SJSA1 (cell line): ENCODE measurements at places on chromosomes 1 and 21.

DNA sequence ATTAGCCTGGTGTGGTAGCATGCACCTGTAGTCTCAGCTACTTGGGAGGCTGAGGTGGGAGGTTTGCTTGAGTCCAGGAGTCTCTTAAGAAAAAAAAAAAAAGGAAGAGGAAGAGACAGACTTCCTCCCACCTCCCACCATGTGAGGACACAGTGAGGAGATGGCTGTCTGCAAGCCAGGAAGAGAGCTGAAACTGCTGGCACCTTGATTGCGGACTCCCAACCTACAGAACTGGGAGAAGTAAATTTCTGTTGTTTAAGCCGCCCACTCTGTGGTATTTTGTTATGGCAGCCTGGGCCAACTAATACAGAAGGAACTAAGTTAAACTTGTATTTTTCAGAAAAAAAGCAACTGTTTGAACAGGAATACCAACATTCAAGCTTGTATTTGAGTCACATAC is 21.7 kb downstream of the DOP1B start:
- DNase-seq: no peak

- no peak for DNase-seq
These were observed 111.8 kb downstream of the POU2F1 start for GRCh38 chr1:167332503-167332902.

GRCh38 chr21:42379426-42380215 is 13.3 kb upstream of the TFF1 start:
- DNase-seq: no peak

GRCh38 chr1:47507881-47508701 is 70.2 kb downstream of the FOXD2 start:
- no peak for DNase-seq

DNA sequence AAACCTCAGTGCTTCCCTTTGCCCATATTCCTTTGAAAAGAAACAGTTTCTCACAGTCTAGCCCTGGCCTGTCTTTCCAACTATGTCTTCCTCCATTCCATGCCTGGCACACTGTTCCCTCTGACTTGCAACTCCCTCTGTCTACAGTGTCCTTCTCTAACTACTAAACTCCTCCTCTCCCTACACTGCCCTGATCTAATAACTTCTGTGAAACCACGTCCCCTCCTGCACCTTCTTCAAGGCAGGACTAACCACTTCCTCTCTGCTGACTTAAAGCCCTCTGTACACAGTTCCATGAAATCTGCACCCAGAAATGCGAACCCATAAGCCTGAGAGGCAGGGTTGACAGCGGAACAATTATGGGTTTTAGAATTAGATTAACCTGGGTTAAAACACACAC is 62.2 kb upstream of the ATP1B1 start:
- no peak for DNase-seq

- no peak for DNase-seq
These were observed 266.3 kb downstream of the RHOU start for GRCh38 chr1:229001467-229002011.

GRCh38 chr1:226001963-226002666 is 3.0 kb upstream of the SDE2 start:
- peak; percentile 71 for DNase-seq

GRCh38 chr1:4908486-4908885 is 254.1 kb downstream of the AJAP1 start:
- DNase-seq: no peak

GRCh38 chr1:119915517-119915916 is 19.2 kb upstream of the ADAM30 start:
- no peak for DNase-seq

GRCh38 chr1:25927521-25928265 is 21.5 kb upstream of the STMN1 start:
- no peak for DNase-seq

DNA sequence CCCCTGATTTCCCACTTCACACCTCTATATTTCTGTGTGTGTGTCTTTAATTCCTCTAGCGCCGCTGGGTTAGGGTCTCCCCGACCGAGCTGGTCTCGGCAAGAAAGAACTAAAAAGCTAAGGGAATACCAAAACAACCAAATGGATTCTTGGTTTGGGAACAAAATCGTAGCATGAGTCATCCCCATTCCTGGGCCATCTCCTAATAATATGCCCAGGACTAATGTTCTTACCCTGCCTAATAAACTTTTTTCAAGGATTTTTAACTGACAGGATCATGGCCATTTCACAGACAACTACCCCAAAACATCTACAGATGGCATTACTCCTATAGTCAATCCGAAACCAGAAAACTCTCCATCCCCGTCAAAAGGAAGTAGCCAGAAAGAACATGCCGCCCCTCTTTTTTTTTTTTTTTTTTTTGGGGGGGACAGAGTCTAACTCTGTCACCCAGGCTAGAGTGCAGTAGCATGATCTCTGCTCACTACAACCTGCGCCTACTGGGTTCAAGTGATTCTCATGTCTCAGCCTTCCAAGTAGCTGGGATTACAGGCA is 4.1 kb upstream of the HPDL start:
- DNase-seq: no peak

DNA sequence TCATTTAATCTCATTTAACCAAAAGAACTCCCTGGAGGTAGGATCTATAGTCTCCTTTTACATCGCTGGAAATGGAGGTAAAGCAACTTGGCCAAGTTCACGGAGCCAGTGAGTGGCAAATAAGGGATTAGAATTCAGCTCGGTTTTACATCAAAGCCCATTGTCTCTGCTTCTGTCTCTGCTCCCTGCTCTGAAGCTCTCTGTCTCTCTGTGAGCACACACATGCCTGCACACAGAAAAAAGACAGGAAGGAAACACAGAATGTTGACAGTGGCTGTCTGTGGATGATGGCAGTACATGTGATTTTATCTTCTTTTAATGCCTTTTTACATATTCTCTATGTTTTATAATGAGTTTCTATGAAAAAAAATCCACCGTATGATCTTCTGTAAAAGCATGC is 8.9 kb upstream of the DHRS3 start:
- DNase-seq: no peak

DNA sequence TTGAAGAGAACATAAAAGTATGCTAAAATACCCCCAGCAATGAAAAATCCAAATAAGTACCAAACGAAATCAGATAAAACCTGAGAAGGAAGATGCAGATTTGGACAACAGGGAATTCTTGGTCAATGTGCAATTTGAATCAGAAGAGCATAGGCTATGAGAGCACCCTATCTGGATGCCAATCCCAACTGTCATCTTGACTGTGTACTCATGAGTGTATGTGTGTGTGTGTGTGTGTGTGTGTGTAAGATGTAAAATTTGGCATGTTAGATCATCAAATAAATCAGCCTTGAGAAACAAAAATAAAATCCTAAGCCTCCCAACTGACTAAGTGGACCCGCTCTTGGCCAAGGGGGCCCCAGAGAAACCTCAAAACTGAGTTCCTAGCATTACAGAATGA is 18.0 kb upstream of the SPRR2G start:
- DNase-seq: no peak

DNA sequence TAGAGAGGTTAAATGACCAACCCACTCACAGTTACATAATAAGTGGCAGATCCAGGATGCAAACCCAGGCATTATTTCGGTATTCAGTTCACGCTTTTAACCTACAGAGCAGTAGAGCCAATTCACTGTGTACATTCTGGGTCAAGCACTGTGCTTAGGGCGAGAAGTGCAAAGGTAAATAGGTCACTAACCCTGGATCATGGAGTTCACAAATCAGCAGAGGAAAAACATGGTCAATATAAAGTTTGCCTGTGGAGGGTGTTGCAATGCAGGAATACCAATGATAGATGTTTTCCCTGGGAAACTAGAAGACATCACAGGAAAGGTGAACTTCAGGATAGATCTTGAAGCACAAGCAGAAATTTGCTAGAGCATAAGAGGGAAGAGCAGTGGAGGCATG is 253.4 kb upstream of the NFIA start:
- DNase-seq: no peak

DNA sequence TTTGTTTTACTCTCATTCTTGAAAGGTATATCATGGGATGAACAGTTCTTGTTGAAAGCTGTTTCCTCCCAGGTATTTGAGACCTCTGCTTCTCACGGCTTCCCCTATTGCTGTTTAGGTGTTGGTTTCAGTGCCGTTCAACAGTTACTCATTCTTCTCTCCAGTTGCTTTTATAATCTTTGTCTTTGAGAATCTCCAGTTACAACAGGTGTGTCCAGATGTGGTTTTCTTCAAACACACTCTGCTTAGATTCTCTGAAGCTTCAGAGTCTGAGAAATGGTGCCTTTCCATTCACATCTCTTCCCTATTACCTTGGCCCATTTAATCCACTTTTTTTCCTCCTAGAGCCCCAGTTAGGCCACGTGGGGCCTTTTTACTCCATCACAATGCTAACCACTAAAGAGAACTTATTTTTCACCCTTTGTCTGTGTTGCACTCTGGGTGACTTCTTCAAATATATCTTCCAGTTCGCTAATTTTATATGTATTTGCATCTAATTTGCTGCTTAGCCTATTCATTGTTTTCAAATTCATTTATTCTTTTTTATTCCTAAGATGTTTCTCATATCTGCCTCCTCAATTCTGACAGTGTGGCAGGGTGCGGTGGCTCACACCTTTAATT is 46.7 kb upstream of the SLC19A1 start:
- no peak for DNase-seq

GRCh38 chr1:7127322-7128075 is 342.2 kb downstream of the CAMTA1 start:
- no peak for DNase-seq

DNA sequence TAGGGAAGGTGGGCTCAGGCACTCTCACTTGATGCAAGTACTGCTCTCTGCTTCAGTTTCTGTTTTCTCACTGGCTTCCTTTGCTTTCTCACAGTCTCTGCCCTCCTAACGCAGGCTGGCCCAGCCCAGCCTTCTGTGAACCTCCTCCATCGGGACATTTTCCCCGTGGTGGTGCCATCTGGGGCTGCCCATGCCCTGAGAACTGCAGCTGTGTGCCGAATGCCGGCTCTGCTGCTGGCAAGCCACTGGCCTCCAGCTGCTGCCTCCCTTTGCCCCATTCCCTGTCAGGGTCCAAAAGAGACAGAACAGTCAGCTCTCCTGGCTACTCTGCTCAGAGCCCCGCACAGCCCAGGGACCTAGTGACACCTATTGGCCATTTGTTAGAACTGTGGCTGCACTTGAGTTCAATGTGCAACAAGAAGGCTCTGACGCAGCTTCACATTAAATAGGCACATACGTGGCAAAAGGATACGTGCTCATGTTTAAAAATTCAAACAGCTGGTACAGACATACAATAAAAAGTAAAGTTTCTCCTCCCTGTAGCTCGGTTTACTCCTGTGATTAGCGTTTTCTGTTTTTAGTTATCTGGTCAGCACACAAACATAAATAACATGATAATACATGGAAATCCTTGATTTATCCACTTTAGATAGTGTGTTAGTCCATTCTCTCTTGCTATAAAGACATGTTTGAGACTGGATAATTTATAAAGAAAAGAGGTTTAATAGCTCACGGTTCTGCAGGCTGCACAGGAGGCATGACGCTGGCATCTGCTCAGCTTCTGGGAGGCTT is 46.6 kb downstream of the FCRL5 start:
- peak; percentile 16 for DNase-seq

DNA sequence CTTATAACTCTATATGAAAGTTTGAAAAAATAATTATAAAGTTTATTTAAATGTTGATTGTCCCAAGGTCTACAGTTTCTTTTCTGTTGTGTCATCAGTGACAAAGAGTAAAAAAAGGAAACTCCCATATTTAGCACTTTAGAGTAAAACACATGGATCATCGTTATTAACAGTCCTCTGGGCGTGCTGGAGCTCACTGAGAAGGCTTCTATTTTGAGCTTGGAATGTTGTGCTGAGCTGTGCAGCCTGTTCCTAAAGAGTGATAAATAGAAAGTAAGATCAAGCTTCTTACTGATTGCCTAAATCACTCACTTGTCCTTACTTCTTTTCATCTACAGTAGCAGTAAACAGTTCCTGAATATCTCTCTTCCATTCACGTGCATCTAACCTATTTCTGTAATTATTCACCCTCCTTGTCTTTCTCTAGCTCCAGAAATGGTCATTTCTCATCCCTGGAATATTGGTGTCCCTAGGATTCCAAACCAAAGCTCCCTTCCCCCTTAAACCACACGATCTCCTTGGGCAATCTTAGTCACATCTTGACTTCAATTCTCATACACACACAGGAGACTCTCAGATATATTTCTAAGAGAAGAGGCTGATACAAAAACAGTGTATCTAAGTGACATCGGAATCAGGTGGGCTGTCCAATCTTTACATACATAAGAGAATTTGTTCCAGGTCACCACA is 11.9 kb downstream of the GBP5 start:
- no peak for DNase-seq

DNA sequence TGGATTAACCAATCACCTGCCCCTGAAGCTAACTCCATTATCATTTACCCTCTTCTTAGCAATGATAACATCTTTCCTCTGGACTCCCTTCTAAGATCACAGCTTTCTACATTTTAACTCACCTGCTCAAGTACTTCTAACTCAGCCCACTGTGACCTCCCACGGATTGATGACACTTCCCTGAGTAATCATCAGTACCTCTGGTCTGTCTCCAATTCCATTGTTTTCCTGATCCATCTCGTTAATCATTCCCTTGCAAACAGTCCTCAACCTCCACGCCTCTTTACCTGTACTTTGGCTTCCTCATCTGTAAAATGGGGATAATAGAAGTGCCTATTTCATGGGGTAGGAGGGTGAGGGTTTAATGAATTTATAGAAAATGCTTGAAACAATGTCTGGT is 195.3 kb upstream of the APP start:
- no peak for DNase-seq

DNA sequence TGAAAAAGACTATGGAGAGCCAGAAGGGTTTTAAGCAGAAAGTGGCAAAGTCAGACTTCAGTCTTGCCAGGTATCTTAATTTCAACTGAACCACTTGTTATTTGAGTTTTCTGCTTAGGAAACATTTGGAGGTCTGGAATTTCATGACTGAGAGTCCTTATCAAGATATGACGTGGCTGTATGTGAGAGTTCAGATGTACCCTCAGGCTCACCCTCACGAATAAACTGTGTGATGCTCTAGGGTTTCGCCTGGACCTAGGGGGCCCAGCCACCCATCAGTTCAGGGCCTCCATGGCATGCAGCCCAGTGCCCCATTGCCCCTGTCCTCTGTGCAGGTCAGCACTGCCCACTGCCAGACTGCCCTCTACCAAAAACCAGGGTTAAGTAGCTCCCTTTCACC is 30.6 kb upstream of the TADA1 start:
- no peak for DNase-seq

DNA sequence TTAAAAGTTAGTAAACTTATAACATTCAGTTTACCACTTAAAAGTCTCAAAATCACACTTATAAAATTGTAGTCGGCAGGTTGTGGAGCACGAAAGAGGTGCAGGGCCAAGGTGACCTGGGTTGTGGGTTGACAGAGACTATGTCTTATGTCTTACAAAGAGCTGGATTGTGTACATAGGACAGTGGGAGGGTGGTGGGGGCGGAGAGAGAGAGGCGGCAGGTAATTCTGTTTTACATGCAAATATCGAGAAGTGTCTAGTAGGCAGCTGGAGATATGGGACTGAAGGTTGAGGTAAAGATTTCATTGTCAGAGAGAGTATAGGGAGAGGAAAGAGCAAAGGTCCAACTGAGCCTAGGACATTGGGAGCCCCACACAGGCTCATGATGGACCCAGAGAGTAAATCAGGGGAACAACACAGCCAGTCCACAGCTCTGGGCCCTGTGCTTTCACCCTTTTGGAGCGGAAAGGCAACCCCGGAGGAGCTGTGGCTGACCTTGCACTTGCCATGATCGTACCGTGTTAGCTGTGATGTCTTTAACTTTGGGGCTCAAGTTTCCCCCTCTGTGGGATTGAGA is 28.1 kb upstream of the ZBTB18 start:
- no peak for DNase-seq

GRCh38 chr1:94428441-94428840 is 10.3 kb downstream of the ABCD3 start:
- no peak for DNase-seq
